Femur (tissue), 1 donor: ENCODE measurements at places on chromosomes 4 and X.
A peak's percentile ranks its signal among the peaks of the same experiment; 100 is the strongest.

GRCh38 chr4:70903291-70903603, 1.1 kb downstream of the MOB1B start:
- peak; percentile 45 for DNase-seq

DNA sequence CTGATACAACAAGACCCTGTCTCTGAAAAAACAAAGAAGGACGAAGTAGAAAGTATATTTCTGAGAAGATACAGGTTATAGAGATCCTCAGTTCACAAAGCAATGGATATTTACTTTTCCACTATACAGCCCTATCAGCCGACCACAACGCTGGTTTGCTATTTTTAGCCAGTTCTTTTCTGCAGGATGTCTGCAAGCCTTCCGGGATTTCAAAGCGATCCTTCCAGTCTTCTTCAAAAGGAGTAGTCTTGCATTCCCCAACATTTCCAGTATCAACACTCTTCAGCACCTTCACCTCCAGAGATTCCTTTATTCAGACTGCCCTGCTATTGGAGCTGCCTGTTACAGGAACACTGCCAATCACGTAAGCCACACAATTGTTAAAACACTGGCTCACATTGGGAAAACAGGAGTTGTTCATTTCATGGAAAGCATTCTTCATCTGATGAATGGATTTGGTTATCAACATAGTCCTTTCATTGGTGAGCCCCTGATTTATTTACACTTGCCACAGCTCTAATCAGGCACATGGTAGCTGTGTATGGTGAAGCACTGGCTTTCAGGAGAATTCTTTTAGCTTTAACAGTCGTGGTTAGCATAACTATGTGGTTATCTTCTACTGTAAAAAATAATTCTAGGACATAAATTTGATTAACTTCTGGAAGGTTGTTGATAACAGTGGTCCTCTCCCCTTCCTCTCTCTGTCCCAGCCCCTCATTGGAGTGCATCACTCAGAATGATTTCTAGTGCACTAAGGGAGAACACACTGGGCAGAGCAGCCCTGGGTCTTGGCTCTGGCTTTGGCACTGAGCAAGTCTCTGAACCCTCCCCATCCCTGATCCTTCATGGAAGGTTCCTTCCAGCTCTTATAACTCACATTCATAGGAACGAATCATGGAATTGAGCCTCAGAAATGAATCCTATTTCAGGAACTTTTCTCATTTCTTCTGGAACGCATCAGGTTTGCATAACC, 109.9 kb upstream of the SORBS2 start:
- no peak for DNase-seq

DNA sequence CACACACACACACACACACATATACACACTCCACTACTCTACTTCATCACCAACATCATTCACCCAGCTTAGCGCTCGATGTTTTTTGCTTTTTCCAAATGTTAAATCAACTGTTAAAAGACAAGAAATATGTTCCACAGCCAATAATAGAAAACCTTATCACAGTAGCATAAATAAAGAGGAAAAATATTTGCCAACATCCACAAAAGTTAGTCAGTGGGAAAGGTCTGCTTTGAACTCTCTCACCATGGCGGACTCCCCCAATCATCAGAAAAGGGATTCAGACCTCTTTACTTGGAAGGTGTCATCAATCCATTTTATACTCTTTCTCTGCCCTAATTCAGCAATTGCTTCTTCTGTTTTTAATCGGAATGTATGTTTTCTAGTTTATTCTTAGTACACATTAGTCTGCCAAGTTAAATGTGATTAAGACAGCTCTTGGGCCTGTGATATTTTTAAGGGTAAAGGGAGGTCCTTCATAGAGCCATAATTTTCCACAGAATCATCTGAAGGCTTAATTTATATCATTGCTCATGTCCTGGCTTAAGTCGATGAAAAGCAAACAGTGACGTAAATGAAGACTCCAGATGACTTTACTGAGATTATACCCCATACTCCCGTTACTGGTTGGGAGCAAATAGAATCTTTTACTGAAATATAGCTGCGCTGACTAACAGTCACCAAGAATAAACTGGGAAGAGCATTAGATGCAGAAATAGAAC, 29.7 kb upstream of the LGI2 start:
- DNase-seq = no peak

GRCh38 chrX:54182194-54182863, 725 bp downstream of the FAM120C start:
- DNase-seq = peak; percentile 48

DNA sequence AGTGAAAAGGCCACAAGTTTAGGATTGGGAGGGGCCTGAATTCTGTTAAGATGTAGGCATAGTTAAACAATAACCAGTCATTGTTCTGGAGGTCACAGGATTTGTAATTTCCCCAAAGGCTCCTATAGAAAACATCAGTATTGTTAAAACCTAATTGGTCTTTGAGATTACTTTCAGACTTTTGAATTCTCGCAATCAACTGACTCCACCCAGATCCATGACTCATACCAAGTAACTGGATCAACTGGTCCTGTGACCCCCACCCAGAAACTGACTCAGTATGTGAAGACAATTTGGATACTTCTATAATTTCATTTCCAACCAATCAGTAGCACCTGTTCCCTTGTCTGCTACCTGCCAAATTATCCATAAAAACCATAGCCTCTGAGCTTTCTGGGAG, 28.4 kb downstream of the MAGEB16 start:
- no peak for DNase-seq

DNA sequence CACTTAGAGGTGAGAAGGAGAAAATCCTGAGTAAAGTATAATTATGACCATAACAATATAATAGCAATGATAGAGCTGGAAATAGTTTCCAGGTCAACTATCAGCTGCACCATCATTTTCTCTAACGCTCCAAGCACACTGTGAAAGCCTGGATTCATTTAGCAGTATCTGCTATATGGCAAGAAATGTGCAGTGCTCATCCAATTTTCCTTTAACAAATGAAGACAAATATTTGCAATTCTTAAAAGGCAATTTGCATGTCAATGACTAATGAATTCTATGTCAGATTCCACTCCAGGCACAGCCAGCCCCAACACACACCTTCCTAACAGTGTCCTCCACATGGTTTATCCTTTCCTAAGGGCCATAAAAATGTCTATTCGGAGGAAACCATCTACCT, 12.7 kb downstream of the PRSS12 start:
- no peak for DNase-seq

GRCh38 chrX:30713061-30713525, 59.9 kb downstream of the GK start:
- DNase-seq = peak; percentile 51

DNA sequence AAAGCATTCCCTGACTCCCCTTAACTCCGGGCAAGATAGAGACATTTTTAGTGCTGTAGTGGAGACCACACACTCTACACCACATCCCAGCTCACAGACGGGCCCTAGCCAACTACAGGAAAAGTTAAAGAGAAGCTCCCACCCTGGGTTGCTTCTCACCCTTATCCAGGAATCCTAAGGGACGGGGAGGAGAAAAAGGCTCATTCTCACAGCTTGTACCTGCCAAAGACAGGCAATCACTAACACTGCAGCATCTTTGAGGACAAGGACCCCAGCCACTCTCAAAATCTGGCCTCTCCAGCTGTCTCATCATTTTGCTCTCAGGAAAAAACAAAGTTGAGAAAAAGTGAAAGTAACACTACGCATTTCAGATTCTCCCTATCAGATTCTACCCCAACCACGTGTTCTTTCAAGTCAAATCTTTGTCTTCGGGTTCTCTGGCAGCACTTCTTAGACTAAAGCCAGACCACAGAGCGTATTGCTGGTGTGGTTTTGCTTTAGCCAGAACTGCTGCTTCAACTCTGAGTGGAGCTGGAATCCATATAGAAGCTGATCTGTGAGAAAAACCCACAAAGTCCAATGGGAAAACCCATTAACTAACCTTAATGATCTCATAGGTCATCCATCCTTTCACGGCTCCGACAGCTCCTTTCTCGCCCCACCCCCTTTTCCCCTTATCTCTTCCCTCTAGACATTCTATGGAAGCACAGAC, 605.9 kb upstream of the DIPK2B start:
- DNase-seq = peak; percentile 37

DNA sequence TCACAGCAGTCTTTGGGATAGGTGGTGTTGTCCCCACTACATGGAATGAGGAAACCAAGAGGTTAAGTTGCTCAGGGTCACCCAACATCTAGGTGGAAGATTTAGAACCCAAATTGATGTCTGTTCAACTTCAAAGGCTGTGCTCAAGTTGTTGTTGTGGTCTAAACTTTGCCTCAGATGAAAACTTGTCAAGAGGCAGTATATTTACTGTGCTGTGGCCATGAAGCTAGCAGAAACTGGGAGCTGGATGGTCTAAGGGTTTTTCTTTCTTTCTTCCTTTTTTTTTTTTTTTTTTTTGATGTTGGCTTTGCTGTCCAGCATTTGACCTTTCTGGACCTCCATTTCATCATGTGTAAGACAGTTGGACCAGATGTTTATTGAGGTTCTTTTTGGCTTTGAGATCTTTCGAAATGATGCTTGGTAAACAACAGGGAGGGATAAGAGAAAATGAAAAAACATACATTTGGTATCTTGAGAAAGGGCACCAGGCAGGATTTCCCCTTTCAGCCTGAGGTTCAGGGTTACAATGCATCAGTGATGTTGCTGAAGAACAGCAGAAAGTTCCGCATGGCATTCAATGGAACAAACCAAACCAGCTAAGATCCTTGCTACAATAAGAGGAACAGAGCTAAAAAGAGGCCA, 166.2 kb upstream of the RPS6KA3 start:
- DNase-seq = no peak

GRCh38 chr4:39495446-39496213, 31.6 kb downstream of the UGDH start:
- no peak for DNase-seq

DNA sequence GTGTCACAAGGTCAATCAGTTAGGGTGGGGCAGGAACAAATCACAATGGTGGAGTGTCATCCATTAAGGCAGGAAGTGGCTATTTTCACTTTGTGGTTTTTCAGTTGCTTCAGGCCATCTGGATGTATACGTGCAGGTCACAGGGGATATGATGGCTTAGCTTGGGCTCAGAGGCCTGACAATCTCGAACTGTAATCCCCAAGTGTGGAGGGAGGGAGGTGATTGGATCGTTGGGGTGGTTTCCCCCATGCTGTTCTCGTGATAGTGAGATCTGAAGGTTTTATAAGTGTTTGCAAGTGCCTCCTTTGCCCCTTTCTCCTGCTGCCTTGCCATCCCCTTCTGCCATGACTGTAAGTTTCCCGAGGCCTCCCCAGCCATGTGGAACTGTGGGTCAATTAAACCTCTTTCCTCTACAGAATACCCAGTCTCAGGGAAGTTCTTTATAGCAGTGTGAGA, 36.7 kb upstream of the STS start:
- peak; percentile 21 for DNase-seq

DNA sequence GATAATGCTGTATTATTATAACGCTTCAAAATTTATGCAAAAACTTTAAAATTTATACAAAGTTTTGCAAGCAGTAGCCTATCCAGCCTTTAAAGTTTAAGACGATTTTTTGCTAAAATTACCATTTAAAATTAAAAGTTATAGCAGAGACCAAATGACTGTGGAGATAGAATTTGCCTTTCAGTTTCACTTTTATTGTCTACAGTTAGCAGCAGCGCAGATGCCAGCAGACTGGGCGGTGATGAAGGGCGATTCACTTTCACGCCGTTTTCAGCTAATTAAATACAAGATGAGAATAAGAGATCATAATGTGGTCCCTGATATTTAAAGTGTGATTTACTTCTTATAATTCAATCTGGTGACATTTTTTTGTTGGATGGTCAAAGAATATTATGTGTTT, 1381.5 kb upstream of the ADGRL3 start:
- no peak for DNase-seq

- no peak for DNase-seq
Observed at GRCh38 chr4:155639704-155640523, 26.7 kb upstream of the GUCY1A1 start.
